Purkinje cell (primary cell): ENCODE measurements at places on chromosomes 1 and 21. TPM values are rescaled to one million over a fixed set of nuclear protein-coding genes. Genes with fewer than 3 reads are reported as not detected.

PTPRC gene
- polyA plus RNA-seq = 0.04 and 1.3 TPM in 2 replicates

CSMD2 gene
- polyA plus RNA-seq = 0.43 and 0.85 TPM in 2 replicates

UBE2U gene
- not detected in 2 replicates for polyA plus RNA-seq

AGT gene
- 0.48 and 1.9 TPM in 2 replicates for polyA plus RNA-seq

CD84 gene
- not detected in 2 replicates for polyA plus RNA-seq

RPE65 gene
- polyA plus RNA-seq = not detected in 2 replicates

WNT4 gene
- polyA plus RNA-seq = not detected in 2 replicates

TCHH gene
- not detected in 2 replicates for polyA plus RNA-seq

EDN2 gene
- not detected in 2 replicates for polyA plus RNA-seq

FCRL3 gene
- polyA plus RNA-seq = not detected in 2 replicates

INTS3 gene
- 12.1 and 16.4 TPM in 2 replicates for polyA plus RNA-seq

HJV gene
- polyA plus RNA-seq = not detected in 2 replicates

PADI1 gene
- polyA plus RNA-seq = not detected in 2 replicates

BMP8B gene
- not detected in 2 replicates for polyA plus RNA-seq

TMEM125 gene
- polyA plus RNA-seq = 0.27 TPM in 2 replicates

SH2D5 gene
- polyA plus RNA-seq = 0.07 and 4.9 TPM in 2 replicates

CTSE gene
- not detected in 2 replicates for polyA plus RNA-seq

TNFRSF4 gene
- polyA plus RNA-seq = not detected in 2 replicates

DNM3 gene
- 210 and 223 TPM in 2 replicates for polyA plus RNA-seq

DPT gene
- polyA plus RNA-seq = not detected in 2 replicates

PLCH2 gene
- 0.22 and 0.47 TPM in 2 replicates for polyA plus RNA-seq
